Pancreas (tissue), 10 donors: ENCODE measurements at places on chromosomes 2 and 18. TPM values are rescaled to one million over a fixed set of nuclear protein-coding genes. Genes with fewer than 3 reads are reported as not detected.

FTCDNL1 gene
- polyA plus RNA-seq: 0.53 TPM

FAM228A gene
- polyA plus RNA-seq: 0.56 TPM

PTPN4 gene
- 5.4 TPM for polyA plus RNA-seq

CIAO1 gene
- polyA plus RNA-seq: 25.0 TPM

CFC1 gene
- polyA plus RNA-seq: 385 TPM

UGT1A5 gene
- not detected for polyA plus RNA-seq

GCG gene
- polyA plus RNA-seq: 1,874 TPM

GPR55 gene
- polyA plus RNA-seq: 0.02 TPM

GPR45 gene
- not detected for polyA plus RNA-seq

MYL12A gene
- 125 TPM for polyA plus RNA-seq
